ENCODE measurements at places on chromosomes 7 and 10.

- DNase-seq, result no peak
These were observed 48.4 kb downstream of the DNAJB9 start for GRCh38 chr7:108618056-108618455.

- no peak for DNase-seq
These were observed 644 bp downstream of the SORBS1 start for GRCh38 chr10:95560278-95561176.

DNA sequence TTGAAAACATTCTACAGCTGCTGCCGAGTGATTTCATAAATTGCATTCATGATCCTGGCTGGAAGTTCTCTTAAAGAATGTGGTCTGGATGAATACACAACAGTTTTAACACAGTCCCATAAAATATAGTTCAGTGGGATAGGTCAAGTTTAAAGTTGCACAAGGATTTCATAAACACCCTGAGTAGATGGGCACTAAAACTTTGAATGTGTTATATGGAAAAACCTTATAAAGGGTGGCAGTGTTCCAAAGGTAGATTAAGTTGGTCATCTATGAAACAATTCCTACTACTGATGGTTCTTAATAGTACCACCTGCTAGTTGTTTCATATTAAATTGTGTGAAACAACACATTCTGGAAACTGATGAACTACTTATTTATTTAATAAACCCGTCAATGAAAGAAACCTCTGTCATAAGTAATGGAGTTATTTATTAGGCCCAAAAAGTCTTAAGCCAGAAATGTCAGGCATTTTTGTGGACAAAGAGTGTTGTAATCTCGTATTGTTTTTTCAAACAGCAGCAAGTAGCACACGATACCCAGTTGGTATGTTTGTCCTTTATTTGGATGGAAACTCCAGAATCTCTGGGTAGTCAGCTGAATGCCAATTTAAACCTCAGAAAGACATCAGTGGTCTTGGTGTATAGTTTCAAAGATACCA, 14.3 kb upstream of the RPA3 start:
- DNase-seq, result peak; percentile 23

DNA sequence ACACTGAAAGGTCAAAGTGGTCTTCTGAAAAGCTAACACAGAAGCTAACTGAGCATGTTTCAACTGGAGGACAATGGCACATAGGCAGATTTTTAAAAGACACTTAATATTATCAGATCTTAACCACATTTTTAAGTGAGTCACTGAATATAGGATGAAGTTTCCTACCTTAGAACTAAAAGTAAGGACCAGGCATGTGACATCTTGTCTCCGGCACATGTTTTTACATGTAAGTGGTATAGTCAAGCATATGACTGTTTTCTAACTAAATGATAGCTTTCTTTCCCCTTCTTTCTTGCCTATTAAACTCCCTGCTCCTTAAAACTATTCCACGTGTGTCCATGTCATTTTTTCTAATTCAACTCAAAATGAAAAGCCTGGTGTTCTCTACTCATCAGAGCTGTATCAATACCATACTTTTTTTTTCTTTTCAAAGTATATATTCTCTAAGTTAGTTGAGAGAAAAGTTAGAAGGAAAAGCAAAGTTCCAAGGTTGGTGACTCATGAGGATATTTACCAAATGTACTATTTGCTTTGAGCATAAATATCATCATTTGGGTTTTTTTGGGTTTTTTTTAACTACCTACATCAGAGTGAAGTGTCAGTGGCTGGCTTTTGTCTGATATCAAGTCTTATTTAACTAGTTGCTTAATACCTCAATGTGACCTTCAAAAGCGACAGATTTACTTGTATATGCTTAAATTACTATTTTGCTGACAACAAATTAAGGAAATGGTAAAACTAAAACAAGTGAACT, 127.5 kb downstream of the CRPPA start:
- DNase-seq, result no peak

GRCh38 chr7:27992755-27993493, 187.7 kb downstream of the JAZF1 start:
- DNase-seq, result no peak

DNA sequence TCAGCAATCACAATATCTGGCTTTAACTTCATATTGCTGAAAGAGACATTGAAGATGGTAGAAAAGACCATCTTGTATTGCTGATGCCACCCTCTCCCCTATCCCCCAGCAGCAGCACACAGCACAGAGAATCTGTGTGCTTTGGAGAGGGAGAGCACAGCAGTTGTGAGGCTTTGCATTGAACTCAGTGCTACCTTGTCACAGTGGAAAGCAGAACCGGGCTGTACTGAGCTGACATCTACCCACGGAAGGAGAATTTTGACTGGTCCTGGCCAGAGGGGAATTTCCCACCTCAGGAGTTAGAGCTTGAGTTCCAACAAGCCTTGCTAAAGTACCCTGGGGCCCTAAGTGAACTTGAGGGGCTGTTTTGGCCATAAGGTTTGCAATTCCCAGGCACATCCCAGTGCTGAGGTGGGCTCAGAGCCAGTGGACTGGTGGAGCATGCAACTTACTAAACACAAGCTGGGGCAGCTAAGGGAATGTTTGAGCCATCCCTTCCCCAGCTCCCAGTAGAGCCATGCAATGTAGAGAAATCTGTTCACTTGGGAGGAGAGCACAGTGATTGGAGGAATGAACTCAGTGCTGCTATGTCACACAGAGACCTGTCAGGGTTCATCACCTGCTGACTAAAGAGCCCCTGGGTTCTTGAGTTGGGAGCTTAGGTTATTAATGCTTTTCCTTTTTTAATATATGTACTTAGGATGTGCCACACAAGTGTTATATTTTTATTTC, 62.1 kb downstream of the OR13A1 start:
- no peak for DNase-seq

- DNase-seq, result no peak
These were observed 77.4 kb downstream of the SAMD9 start for GRCh38 chr7:93040355-93040754.

DNA sequence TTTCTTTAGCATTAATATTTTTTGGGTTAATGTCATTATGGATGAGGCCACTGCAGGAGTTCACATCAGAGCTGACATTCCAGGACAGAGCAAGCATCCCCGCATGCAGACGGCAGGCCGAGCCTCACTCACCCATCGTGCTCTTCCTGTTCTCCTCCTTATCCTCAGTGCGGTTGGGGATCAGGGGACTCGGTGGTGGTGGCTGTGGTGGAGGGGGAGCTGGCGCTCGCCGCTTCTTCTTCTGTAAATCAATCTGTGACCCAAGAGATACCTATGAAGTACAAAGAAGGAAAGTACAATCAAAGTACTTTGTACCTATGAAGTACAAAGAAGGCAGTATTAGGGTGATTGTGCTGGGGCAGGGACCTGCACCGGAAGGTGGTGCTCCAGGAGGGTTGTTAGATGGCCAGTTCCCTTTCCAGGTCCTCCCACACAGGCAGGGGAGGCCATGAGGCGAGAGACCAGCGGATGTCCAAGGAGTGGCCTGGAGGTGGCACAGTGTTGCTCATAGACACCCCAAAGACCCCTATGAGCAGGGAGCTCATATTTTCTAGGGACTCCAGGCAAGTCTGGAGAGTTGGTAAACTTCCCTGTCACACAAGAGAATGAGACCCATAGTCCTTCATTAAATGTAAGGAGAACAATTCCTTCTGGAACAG, 231.4 kb downstream of the COBL start:
- no peak for DNase-seq

DNA sequence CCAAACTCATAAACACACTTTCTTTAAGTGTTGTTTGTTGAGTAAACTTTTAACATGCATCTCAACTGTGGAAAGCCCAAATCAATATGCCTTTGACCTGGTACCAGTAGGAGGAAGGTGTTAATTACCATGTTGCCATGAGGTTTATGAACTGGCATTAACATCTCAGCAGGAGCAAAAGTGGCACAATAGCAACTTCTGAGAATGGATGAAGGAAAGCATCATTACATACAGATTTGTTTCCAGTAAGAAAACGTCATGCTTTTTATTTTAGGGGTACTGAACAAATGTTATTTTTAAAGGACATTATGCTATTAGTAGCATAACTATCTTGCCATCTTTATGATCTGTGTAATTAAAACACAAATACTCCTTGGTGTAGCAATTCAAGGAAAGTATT, 51.1 kb downstream of the ARMC3 start:
- DNase-seq, result no peak

DNA sequence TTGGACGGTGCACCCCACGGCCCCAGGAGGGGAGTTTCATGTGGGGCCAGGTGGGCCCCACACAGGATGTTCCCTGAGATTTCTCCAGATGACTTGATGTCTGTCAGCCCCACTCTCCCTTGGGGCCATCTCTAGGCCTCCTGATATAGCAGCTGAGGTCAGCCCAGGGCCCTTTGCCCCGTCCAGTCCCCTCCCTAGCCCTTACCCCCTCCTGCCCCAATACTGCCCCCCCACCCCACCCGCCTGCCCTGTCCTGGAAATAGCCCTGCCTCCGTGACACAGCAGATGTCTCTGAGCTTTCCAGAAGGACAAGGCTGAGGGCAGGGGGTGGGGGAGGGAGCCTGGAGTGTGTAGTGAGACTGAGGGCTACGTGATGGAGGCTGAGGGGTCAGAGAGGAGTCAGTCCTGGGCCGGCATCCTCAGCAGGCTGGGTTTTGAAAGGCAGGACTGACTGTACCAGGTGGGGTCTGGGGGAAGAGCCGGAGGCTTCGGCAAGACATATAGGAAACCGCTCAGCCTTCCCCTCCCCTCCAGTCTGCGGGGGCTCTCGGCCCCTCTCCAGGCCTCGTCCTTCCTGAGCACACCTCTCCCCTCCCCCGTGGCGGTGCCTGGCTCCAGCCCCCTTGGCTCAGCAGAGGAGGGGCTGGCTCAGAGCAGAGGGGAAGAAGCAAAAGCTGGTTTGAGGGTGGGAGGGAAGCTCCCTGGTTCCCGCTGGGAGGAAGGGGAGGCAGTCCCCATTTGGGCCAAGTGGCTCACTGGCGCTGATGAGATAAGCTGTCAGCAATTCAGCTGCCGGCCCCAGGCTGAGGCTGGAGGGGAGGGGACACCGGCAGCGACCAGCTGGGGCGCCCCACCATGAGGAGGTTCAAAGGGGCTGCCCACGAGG, 2.0 kb downstream of the FLNC start:
- DNase-seq, result no peak

DNA sequence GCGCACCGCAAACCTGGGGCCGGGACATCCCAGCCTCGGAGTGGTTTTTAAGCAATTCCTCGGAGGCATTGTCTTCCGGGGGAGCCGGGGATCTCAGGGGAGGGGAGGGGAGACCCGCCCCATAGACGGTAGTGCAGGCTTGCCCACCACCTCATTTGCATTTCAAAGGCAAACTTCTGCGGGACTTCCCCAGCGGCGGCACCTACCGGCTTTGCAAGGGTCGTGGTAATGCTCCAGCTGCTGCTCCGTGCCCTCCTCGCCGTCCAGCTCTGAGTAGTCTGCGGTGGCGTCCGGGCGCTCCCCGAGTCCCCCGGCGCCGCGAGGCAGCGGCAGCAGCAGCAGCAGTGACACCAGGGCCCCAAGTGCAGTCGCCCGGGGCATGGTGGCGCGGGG, 425 bp downstream of the TLL2 start:
- DNase-seq, result no peak

- no peak for DNase-seq
These were observed 1.8 kb upstream of the MICALL2 start for GRCh38 chr7:1460821-1461645.

DNA sequence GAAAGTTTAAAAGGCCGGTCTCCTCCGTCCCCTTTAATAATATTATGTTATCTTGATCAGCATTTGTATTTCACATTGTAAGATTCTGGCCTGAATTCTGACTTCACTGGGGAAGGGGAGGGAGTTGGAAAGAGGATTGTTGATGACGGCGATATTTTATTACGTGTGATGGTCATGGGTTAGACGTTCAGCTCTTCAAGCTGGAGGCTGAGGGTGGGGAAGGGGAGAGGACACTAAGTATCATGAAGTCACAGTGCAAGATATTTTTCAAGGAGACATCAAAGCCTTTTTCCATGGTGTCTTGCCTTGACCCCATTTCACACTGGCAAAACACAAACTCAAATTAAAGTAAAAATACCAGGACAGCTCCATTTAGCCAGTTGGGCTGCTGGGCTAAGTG, 126.7 kb downstream of the WDR11 start:
- DNase-seq, result no peak

GRCh38 chr10:95406651-95407280, 116.0 kb upstream of the PDLIM1 start:
- no peak for DNase-seq

DNA sequence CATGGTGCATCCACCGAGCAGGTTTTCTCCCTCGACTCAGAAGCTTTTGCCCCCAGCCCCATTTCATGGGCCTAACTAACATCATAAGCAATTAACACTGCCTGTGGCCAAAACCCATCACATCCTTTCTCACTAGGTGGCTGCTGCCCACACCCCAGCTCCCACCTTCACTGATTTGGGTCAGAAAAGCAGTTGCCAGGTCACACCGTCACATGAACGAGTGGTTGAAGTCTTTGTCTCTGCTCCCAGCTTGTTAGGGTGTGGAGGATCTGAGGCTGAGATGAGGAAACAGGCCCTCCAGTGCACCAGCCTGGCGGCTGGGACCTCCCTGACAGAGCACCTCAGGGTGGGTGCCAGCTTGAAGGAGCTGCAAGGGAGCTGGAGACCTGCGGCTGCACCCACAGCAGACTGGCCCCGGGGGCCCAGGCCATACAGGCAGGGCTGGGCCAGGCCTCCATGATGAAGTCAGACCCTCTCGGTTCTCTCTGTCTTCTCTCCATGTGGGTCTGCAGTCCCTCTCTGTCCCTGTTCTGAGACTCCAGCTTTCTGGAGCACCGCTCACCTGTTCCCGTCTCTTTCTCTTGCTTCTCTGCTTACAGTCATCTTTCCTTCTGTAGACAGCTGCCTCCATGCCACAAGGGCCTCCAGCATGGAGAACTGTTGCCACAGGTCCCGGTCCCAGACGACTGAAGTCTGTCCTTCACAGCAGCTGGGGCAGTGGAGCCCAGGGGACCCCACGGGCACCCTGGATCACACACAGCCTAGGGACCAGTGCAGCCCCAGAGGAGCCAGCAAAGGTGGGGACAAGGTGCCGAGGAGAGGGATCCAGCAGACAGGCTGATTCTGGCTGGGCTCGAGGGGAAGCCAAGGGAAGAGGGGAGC, 13.8 kb upstream of the INPP5A start:
- DNase-seq, result no peak

DNA sequence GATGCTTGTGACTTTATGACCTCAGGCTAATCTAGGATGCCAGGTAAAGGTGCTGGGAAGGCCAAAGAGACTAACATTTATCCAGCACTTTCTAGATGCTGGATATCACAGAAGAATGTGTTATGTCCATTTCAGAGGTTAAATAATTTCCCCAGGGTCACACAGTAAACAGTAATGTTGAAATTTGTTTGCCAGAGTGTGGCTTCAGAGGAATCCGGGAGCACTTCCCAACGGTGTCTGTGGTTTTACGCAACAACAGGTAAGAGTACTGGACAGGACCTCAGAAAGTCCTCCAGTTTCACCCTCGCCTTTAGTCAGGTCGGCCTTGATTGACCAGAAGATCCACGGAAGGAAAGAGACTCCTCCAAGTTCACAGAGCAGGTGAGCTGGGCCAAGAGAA, 1.7 kb downstream of the SHTN1 start:
- DNase-seq, result no peak

GRCh38 chr7:157567666-157568065, 230.9 kb downstream of the DNAJB6 start:
- no peak for DNase-seq

- no peak for DNase-seq
These were observed 79.3 kb downstream of the DNAJB9 start for GRCh38 chr7:108648989-108649388.

- no peak for DNase-seq
These were observed 1.6 kb upstream of the PPA1 start for GRCh38 chr10:70234668-70235447.

Measured in HS-27A (cell line).